ENCODE measurements at places on chromosomes 2 and 18.

DNA sequence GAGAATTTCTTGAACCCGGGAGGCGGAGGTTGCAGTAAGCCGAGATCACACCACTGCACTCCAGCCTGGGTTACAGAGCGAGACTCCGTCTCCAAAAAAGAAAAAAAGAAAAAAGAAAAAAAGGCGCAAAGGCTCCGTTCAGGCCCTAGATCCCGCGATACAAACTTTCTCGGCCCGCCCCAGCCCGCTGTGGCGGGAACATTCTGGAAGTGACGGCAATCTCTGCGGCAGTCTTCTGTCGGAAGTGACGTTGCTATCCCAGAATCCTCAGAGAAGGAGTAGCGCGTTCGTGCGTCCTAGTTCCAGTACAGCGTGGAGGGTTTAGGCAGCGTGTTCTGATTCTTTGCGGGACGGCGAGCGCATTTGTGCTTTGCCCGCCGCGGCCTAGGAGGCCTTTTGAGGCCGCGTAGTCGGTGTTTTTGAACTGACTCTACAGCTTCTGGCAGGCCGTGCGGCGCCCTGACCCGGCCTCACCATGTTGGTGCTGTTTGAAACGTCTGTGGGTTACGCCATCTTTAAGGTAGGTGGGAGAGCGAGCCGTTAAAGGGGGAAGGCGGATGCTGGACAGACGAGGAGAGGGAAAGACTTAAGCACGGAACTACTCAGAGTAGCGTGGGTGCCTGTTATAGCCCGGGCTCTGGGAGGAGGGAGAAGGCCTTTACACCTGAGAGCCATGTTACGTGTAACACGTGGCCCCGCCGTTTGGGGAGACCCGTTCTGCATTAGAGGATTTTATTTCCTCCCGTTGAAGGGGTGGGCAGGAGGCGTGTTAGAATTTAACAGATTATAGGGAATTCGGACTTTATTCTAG lies at the start of gene NOP58:
Gene NOP58, plus strand, starts transcription at position 297 of the 811 bp plus-strand sequence. Its CDS starts 179 bp downstream, at position 476.
- peak; percentile 96 for DNase-seq

DNA sequence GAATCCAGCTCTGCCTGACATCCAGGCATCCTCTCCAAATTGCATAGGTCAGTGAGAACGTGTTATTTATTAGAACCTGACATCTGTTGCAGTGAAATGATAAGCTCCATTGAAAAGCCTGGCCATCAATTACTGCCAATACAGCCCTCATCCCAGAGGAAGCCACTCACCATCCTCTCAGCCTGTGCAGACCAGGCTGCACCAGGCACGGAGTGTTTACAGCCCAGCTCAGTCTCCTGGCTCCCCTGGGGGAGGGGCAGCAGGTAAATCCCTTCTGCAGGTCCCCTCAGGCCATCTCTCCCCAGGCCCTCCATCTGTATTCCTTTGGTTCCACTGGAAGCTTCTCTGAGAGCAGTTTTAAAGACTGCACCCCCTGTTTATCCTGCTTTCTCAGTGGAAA lies 82.6 kb upstream of the FOSL2 start:
- DNase-seq: no peak

DNA sequence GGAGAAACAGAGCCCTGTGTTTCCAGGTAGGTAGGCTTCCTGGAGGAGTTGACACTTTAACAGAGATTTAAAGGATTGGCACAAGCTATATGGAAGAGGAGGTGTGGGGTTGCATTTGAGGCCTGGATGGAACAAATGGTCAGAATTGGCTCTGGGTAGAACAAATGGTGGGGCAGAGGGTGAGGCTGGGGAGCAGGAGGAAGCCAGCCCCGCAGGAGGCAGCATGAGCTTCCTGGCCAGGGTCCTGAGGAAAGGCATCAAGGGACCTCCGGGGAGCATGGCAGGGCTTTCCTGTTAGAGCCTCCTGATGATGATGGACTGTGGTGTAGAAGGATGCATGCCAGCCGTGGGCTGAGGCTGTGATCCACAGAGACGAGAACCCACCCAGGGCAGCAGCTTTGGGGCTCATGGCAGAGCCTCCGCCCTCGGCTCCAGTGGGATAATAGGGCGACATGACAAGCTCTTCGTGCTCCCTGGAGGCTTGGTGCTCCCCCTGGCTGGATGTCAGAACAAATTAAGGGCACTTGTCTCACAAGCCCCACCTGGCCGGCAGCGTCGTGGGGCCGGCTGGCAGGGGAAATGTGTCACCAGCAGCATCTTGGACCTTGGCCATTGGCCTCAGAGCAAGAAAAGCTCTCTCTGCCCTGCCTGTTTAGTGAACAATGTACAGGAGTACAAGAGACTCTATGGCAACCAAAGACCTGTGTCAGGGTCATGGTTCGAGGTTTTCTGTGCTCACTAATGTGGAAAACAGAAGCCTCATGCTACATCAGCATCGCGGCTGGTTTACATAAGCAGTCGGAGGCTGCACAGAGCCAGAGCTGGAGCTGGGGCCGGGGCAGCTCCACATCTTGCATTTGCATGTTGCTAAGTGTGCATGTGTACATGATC lies 153.5 kb downstream of the MYCN start:
- DNase-seq: no peak

DNA sequence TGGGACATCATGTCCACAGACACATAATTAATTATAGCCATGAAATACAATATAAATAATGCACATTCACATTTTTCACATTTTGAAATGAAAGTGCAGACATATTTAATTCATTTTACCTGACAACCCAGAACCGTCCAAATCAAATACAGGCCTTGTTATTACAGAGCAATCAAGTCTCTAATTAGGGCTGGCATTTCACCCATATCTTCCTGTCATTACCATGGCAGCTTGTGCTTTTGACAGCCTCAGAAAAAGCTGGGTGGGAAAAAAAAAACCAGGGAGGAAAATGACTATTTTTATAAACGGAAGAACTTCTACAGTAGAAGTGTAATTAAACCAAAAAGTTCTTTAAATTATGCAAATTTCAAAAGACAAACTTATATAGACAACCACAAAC lies 436.4 kb downstream of the FBXO15 start:
- no peak for DNase-seq

DNA sequence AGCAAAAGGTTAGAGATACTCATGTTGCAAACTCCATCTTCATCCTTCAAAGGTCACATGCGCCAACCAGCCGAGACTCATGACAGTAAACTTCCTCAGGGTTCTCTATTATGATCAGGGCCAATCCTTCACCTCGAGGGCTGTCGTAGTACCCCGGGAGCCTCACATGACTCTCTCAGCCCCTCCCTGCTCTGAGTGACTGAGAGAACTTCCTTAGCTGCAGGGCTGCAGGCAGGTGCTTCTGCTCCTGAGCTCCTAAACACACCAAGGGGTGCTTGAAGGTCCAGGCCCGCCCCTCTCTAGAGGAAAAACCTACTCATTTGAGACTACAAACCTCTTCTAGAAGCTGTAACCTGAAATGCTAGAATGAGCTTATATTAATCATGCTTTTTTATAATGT lies 48.2 kb downstream of the LONRF2 start:
- no peak for DNase-seq

GRCh38 chr2:174846941-174847938 lies 83.0 kb upstream of the CHRNA1 start:
- peak; percentile 71 for DNase-seq

- peak; percentile 22 for DNase-seq
Observed at GRCh38 chr2:136422512-136422911, 304.6 kb upstream of the CXCR4 start.

- DNase-seq: no peak
Observed at GRCh38 chr2:196341277-196341841, 170.0 kb upstream of the STK17B start.

GRCh38 chr2:48860380-48860779 lies 104.9 kb upstream of the LHCGR start:
- DNase-seq: no peak

DNA sequence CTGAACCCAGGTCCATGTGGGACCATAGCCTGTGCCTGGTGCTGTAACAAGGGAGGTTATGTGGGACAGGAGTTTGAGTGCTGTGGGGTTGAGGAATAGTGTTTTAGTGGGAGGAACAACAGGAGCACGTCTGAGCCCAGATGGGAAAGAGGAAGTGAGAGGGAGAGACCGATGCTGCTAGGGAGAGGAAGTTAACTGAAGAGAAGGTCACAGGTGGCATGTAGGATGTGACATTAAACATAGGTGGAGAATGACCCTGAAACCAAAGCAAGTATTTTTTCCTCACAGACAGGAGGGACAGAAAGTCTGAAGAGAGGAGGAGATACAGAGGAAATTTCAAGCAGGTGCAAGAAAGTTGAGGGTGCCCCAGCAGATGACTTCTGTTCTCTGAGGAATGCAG lies 87.8 kb downstream of the ACOXL start:
- DNase-seq: no peak

GRCh38 chr18:70666936-70667335 lies 378.1 kb downstream of the SOCS6 start:
- DNase-seq: no peak

- peak; percentile 26 for DNase-seq
Observed at GRCh38 chr2:177519534-177520115, 127.1 kb downstream of the AGPS start.

DNA sequence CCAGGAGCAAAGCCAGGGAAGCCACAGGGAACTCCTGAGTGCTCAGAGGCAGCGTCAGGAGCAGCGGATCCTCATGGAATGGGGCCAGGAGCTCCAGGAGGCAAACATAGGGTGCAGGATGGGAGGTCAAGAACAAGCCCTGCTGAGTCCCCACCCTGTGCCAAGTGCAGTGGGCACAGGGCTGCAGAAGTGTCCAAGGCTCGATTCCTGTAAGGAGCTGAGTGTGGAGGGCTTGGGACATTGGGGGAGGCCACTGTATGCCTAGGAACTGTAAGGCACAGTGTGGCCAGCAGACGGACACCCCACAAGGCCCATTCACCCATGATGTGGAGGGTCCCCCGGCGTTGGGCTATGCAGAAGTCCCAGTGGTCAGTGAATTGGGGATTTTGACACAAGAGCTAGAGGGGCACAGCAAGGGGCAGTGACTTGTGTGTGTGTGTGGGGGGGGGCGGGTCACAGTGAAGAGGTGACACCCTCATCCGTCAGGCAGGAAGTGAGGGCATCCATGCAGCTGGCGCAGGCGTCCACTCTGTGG lies 55.6 kb downstream of the ACKR3 start:
- no peak for DNase-seq

- DNase-seq: no peak
Observed at GRCh38 chr2:143262389-143262788, 133.2 kb downstream of the ARHGAP15 start.

GRCh38 chr2:180017784-180018183 lies 10.7 kb upstream of the CWC22 start:
- peak; percentile 70 for DNase-seq

GRCh38 chr2:96955762-96956161 lies 30.6 kb downstream of the FAM178B start:
- DNase-seq: no peak

- no peak for DNase-seq
Observed at GRCh38 chr2:65137197-65137775, 7.4 kb upstream of the RAB1A start.

- no peak for DNase-seq
Observed at GRCh38 chr2:7053650-7054265, 136.5 kb downstream of the RNF144A start.

DNA sequence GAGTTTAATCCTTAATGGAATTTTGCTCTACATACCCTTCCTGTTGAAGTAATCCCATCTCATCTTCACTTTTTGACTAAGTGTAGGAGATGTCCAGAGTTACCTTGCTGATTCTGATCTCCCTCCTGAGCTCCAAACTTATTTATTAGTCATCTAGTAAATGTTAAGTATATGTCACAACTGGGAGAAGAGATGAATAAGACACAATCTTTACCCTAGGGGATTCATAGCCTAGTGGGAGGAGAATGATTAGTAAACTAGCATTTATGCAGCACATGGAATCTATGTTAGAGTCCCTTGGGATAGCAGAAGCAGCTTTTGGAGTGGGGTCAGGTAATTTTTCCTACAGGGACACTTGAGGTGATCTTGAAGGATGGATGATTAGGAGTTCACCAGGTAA lies 20.7 kb downstream of the ACVR2A start:
- no peak for DNase-seq

DNA sequence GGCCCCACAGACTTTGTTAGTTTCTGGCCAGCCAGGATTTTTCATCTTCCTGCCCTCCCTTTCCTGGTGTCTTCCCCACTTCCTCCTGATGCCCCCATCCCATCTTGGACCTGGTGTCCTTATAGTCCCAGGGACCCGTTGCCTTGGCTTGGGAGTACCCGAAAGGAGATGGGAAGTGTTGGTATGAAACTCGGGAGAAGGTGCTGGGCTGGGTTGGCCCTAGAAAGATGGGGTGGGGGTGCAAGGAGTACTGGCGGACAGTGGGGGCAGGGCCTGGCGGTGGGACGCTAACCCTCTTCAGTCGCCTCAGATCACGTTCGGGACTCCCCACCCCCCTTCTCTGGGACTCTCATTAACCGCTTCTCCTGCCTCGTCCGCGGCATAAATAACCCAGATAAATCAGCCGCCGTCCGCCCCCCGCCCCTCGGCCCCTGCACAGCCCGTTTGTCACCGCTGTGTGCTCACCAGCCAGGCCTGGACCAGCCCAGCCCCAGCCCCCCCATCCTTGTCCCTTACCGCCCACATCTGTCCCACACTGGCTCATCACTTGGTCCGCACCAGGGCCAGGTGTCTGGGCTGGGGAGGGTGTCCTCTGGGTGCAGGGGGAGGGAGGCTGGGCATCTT lies 3.7 kb upstream of the ASIC4 start:
- DNase-seq: no peak

GRCh38 chr2:2758793-2759367 lies 427.8 kb upstream of the MYT1L start:
- DNase-seq: no peak

DNA sequence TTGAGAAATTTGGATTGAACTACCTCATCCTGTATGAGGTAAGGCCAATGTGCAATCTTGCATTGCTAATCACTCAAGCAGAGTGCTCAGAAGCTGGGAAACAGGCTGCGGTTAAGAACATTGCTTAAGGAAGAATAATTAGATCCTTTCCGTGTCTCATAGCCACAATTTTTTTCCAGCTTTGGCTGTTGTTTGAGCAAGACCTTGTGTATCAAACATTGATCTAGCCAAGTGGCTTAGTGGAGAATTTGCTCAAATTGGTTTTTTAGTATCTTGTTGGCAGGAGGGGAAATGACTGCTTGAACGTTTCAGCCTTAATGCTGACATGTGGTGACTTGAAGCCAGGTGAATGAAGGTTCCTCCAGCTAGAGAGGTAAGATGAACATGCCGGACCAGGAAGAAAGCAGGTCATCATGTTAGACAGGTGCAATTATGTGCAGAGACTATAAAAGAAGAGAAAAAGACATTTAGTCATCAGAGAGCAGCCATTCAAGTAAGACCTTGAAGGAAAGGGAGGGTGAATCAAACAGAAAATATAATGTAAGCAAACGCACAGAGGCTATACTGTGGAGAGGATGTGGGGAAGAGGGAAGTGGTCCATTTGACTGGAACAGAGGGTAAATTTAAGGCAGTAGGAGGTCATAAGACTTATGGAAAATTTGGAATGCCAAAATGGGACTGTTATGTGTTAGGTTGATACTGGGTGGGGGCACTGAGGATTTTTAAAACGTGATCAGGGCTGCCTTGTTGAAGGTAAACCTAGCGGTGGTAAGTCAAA lies 98.9 kb upstream of the CYP1B1 start:
- no peak for DNase-seq

- DNase-seq: no peak
Observed at GRCh38 chr2:237653776-237654558, 26.6 kb downstream of the LRRFIP1 start.

Data from lung (tissue), 17 donors.